Non-pigmented ciliary epithelial cell (primary cell): ENCODE measurements at places on chromosomes 3 and 15.

DNA sequence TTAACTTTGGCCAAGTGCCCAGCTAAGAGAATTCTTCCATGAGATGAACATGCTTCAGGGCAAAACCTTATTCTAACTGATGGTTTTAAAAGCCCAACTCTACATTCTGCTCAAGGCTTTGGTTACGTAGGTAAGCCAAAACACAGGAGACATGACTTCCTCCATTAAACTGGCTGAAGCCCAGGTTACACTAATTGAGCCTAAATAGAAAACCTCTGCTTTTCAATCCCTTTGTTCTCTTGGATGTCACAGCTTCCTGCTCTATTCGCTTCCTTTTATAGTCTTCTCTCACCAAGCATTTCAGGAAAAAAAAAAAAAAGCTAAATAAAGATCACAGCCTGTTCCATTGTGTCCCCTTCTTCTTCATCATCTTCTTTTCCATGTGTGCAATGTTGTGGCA, 420.4 kb downstream of the TIGIT start:
- DNase-seq = no peak

- no peak for DNase-seq
Measured at GRCh38 chr15:83716605-83717004, 62.7 kb downstream of the ADAMTSL3 start.

DNA sequence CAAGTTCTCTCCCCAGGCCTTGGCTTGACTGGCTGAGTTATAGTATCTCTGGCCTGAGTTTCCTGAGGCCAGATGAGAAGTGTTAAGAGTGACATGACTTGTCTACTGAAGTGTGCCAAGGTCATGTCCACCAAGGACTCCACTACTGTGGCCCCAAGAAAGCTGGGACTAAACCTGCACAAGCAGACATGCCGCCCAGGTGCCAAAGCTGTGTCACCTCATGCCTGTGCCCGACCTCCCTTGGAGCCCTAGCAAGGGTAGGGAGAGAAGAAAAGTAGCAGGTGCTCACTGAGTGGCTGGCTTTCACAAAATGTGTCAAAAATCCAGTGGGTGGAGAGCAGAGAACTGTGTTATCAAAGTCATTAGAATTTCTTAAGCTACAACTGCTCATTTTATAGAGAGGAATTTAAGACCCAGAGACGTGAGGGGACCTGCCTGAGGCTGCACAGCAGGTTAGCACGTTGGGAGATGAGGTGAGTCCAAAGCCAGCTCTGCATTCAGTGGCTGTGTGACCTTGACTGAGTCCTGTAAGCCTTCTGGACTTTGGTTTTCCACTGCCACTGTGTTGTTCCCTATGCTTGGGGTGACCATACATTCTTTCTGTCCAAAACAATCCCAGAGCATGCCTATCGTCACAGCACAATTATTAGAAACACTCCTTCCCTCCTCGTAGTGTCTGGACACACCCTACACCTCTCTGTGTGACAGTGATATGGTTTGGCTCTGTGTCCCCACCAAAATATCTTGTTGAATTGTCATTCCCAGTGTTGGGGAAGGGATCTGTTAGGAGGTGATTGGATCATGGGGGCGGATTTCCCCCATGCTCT, 5.0 kb upstream of the LYSMD4 start:
- DNase-seq = no peak

DNA sequence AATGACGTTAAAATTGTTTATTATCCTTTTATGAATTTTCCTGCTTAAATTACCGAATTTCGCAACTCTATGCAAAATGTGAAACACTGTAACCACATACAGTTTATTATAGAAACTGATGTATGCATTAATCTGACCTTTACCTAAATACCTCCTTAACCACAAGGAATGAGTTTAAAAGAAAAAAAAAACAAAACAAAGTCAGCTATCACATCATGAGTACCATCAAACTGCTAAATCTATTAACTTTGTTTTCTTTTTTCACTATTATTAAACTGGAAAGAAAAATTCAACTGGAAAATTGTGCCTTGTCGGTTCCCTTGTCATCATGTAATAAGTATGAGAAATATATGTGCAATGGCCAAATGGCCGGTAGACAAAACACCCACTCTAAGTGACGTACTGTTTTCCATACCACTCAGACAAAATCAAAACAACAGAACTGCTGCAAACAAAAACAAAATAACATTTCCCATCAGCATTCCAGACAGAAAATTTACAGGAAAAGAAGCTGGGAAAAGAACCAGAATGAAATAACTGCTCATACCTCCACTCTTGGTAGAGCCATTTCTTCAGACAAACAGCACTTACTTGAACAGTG, 415.3 kb downstream of the FOXP1 start:
- no peak for DNase-seq

- peak; percentile 5 for DNase-seq
Measured at GRCh38 chr3:195583831-195584542, at the start of gene APOD. APOD (minus strand) TSS chr3:195583940; CDS start chr3:195579461, 4,479 bp downstream.

DNA sequence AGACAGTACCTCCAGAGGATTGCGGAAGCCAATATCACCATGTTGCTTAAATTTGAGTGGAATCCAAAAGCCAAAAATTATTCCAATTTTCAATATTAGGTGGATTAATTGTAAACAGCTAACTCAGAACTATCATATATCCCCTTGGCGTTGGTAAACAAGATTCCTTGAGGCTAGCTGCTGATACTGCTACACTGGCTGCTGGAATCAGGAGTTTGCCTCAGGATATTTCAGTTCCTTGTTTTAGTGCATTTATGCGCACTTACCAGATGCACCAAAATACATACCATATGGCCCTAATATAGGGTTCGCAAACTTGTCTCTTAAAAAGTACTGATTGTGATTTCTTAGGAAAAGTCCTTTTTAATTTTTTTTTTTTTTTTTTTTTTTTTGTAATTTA, 605.2 kb upstream of the NAALADL2 start:
- DNase-seq = no peak

DNA sequence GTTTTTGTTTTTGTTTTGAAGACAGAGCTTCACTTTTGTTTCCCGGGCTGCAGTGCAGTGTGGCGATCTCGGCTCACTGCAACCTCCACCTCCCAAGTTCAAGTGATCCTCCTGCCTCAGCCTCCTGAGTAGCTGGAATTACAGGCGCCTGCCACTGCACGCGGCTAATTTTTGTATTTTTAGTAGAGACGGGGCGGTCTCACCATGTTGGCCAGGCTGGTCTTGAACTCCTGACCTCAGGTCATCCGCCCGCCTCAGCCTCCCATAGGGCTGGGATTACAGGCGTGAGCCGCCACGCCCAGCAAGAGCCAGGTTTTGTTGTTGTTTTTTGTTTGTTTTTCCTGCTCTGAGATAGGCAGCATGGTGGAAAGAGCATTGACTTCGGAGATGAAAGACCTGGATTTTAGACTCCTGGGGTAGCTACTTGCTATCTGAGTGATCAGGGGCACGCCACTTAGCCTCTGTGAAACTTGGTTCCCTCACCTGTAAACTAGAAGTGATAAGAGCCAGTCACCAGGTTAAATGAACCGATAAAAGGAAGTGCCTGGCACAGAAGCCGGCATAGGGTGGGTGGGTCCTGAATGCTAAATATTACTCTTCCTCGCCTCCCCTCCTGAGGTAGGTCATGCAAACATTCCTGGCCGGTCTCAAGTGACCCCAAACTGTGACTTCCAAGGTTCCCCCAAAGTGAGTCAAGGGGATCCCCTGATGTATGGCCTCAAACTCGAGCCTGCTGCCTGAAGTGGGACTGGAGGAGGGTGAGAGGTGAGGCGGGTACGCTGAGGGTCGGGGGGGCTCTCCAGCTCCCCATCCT, 62.9 kb upstream of the MCF2L2 start:
- DNase-seq = no peak

DNA sequence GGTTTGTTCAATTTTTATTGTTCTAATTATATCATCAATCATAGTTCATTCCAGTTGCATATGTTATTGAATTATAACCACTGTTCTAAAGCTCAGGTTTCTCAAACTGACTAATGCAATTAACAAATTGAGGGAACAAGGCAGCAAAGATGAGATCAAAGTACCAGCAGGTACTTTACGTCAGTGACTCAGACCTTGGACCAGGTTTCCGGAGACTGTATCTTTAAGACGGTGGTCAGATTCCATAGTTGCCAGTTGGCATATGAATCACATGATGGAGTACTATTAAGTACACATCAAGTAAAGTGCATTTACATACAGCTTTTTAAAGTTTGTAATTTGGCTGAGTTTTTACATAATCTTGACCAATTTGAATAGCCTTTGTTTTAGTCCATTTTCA, 583.6 kb upstream of the ROBO2 start:
- DNase-seq = no peak

DNA sequence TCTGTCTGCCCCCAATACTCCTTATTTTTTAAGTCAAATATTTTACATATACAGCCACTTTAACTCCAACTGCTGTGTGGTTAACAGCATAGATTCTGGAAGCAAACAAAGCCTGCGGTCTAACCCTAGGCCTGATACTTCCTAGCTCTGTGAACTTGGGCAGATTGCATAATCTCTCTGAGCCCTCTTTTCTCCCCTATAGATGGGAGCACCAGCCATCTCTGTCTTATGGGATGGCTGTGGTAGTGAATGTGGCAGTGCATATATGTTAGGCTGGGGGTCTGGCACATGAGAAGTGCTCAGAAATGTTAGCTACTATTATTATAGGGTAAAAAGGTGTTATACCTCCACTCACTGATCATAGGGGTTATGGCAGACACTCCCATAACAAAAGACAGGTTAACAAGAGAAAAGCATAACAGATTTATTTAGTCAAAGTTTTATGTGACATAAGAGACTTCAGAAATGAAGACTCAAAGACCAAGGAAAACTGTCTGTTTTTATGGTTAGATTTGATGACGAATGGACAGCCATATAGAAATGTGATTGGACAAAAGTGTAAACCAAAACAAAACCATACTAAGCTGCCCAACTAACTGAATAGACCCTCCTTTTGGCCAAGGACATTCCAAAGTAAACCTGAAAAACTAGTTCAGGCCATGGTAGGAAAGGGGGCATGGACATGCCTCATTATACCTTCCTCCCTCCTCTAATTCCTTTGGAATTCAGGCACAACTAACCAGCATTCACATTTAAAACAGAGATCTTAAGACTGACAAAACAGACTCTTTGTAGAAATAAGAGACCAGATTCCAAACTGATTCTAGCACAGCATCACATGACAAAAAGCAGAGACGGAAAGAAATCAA, 53.9 kb upstream of the DAZL start:
- no peak for DNase-seq

DNA sequence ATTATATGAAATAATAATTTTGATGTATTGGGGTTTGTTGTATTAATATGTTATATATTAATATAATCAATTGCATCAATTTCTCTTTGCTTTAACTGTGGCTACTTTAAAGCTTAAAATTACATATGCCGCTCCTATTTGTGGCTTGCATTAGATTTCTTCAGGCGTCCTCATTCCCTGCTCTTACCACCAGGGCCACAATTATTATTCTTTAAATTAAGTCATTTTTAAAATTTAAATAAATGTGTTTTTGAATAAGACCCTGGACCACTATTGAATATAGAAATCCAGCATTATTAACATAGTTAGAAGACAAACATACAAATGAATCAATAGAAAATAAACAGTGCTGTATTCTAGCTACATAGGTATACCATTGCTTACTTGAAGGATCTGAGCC, 55.5 kb upstream of the SNTN start:
- DNase-seq = no peak

DNA sequence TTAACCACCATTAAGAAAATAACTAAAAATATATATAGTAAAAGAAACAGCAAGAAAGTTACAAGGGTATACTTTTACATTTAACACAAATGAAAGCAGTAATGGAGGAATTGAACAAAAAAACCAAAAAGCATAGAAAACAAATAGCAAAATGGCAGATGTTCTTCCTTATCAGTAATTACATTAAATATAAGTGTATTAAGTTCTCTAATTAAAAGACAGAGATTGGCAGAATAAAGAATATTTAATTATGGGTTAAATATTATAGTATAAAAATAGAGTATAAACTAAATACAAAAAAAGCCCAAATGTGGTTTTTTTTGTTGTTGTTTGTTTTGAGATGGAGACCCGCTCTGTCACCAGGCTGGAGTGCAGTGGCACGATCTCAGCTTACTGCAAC, 20.5 kb downstream of the EHHADH start:
- no peak for DNase-seq

- DNase-seq = no peak
Measured at GRCh38 chr3:83195243-83195642, 1433.8 kb upstream of the GBE1 start.

GRCh38 chr3:119628816-119629445, 31.2 kb downstream of the PLA1A start:
- DNase-seq = no peak
